Activated CD4-positive, alpha-beta T cell treated with anti-CD3 and anti-CD28 coated beads, Interleukin-2, amount 10 ng/mL, durations not matched to agents 7 days and 5 days (primary cell): ENCODE measurements at places on chromosomes 3 and 15.

DNA sequence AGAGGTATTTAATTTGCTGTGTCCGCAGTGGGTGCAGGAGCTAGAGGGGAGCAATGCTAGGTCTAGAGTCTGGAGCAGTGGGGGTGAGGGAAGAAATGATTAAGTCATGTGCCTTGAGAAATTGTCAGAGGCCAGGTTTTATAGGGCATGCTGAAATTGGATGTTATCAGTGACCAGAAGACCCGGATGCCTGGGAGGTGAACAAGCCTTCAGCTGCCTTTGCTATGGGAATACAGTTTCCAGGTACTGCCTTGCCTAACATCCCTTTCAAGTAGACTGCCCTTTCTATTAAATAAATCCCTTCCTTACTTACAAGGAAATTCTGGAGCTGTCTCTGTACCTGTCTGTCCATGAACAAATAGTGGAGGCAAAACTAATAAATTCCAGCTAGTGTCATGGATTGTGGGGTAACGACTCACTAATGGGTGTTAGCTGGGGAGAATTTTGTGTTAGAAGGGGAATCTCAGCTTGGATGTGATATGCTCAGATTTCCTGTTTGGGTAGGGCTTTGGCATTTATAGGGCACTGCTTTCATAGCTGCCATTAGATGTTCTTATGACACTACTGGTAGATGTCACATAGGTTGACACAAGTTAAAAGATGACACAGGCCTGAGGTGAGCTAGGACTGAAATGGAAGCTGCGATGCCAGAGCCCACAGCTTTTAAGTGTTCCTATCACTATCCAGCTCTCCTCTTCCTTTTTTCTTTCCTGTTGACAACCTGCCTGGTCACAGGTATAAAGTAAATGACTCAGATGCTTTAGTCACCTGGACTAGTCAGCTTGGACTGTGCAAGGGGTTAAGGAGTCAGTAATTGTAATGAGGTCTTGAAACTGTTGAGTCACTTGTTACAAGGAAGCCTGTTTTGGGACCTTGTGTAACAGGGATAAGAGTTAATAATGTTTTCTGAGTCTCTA is 21.3 kb downstream of the CHD2 start:
- DNase-seq = no peak

GRCh38 chr3:26558257-26558656 is 64.3 kb upstream of the LRRC3B start:
- DNase-seq = no peak

DNA sequence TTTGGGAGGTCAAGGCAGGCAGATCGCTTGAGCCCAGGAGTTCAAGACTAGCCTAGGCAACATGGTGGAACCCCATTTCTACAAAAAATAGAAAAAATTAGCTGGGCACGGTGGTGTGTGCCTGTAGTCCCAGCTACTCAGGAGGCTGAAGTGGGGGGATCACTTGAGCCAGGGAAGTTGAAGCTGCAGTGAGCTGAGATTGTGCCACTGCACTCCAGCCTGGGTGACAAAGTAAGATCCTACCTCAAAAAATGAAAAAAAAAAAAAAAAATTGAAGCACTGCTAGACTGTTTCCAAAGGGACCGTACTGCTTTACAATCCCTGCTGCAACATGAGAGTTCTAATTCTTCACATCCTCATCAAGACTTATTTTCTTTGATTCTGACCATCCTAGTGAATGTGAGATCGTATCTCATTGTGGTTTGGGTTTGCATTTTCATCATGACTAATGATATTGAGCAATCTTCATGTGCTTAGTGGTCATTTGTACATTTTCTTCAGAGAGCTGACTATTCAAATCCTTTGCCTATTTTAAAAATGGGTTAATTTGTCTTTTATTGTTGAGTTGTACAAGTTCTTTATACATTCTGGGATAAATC is 10.8 kb downstream of the CMTM8 start:
- no peak for DNase-seq

GRCh38 chr3:140708815-140709214 is 31.0 kb downstream of the TRIM42 start:
- no peak for DNase-seq

DNA sequence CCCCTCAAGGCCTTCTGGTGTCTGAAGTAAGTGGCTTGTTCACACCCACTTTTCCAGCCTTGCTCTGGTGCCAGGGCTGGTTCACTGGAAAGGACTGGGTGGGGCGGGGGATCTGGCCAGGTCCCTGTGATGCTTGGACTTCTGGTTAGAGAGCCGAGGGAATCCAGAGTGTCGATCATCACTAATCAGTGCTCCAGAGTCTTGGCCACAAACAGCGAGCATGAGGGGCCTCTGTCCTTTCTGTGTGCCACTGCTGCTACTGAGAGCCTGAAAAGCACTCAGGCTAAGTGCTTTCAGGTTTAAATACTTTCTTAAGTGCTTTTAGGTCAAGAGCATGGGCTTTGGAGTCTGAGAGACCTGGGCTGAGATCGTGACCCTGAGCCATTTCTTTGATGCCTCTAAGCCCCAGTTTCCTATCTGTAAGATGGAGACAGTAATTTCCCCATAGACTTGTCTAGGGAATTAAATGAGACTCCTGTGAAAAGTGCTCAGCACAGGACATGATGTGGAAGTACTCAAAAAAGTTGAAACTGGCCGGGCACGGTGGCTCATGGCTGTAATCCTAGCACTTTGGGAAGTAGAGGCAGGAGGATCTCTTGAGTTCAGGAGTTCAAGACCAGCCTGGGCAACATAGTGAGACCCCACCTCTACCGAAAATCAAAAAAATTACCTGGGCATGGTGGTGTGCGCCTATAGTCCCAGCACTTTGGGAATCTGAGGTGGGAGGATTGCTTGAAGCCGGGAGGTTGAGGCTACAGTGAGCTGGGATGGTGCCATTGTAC is 53.8 kb upstream of the SEC22A start:
- no peak for DNase-seq

- DNase-seq = no peak
These were observed 27.9 kb downstream of the FBXO45 start for GRCh38 chr3:196596355-196596754.

DNA sequence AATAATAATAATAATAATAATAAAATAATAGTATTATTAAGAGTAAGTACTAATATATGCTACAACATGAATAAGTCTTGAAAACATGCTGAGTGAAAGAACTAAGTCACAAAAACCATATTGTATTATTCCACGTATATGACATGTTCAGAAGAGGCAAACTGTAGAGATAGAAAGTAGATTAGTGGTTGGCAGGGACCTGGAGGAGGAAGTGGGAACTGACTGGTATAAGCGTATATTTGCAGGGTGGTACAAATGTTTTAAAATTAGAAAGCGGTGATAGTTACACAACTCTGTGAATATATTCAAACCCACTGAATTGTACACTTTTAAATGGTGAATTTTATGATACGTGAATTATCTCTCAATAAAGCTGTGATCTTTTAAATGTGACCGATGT is 32.8 kb downstream of the LRRK1 start:
- DNase-seq = no peak

GRCh38 chr15:85920956-85921355 is 126.2 kb upstream of the KLHL25 start:
- DNase-seq = no peak

- no peak for DNase-seq
These were observed 50.0 kb downstream of the ZIC4 start for GRCh38 chr3:147356145-147356908.

- no peak for DNase-seq
These were observed 56.8 kb upstream of the CHD2 start for GRCh38 chr15:92843326-92843725.

DNA sequence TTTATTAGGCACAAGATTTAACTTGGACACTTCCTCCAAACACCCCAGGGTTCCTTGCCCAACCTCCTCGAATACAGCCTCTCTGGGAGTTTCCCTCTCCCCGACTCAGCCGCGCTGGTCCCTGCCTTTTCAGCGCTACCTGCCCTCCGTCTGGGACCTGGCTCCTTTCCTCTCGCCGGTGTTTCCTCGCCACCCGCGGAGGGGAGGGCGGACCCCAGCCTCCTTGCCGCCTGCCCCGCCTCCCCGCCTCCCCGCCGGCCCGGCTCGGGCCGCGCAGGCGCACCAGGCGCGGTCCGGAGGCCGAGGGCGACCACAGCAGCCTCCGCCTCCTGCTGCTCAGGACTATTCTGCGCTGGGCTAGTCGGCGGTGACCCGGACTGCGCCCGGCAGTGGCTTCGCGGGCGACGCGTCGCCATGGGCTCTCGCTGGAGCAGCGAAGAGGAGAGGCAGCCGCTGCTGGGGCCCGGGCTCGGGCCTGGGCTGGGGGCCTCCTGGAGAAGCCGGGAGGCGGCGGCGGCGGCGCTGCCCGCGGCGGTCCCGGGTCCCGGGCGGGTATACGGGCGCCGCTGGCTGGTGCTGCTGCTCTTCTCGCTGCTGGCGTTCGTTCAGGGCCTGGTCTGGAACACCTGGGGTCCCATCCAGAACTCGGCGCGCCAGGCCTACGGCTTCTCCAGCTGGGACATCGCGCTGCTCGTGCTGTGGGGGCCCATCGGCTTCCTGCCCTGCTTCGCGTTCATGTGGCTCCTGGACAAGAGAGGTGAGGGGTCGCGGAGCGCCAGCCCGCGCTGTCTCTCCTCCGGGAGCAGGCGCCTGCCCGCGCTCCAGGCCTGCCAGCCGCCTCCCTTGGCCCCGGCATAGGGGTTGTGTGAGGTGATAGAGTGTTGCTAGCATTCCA is at the start of gene SLC49A4:
TSS of gene SLC49A4 (plus strand) at position 291 of the 895 bp plus-strand sequence. CDS start at position 415, 124 bp downstream.
- peak; percentile 63 for DNase-seq

GRCh38 chr3:151197981-151198767 is 4.8 kb downstream of the GPR171 start:
- DNase-seq = no peak

DNA sequence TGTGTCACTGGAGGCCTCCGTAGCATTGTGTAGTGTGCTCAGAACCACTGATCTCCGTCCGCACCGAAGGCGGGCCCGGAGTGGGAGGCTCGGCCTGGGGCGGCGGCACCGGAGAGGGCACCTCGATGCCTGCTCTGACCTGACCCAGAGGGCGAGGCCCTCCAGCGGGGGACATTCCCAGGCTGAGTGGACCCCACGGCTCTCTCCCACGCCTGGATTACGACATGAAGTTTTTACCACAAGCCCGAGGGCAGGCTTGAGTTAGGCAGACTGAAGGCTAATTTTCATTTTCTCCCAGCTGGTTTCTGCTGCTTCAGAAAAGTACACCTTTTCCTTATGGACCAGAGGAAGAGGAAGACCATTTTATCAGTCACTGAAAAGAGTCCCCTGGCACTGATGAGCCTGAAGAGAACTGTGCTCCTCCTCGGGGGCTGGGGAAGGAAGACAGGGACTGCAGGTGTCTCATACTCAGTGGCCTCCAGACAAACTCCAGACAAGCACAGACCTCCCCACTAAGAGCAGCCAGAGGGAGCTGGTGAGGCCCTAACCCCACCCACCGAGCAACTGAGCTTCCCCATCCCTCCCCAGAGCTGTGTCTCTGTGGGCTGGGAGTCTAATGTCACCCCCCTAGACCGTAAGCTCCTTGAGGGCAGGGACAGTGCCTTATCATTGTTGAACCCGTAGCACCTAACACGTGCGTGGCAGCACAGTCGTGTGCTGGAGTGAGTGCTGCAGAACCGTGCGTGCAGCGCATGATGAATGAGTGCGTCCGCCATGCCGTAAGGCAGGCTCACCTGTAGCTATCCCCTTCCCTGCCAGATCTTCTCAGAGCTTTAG is 74.5 kb upstream of the BLM start:
- DNase-seq = no peak

DNA sequence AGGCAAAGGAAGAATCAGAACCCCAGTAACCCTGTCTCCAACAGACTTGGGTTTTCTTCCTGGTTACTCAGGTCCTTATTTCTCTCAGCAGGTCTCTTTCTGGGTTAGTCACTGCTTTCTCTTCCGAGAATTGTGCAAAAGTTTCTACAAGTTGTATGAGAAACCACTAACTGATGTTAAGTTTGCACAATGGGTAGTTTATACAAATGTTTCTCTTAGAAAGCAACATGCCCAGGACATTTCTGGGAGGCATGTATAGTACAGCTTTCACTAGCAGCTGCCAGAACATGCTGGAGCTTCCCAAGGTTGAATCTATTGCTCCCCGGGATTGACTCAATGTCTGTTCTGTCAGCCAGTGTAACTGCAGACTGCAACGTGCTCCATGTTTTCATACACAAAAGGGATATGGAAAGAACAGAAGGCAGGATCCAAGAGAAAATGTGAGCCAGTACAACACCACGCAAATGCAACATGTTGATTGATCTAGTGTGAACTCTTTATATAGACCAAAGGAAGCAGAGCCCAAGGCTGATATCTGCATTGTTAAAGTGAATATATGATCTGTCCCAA is 887.8 kb downstream of the MCTP2 start:
- no peak for DNase-seq

- DNase-seq = no peak
These were observed 45.1 kb upstream of the PLXND1 start for GRCh38 chr3:129651435-129652202.

GRCh38 chr15:97733373-97733772 is 227.1 kb upstream of the ARRDC4 start:
- DNase-seq = no peak

- no peak for DNase-seq
These were observed 18.9 kb downstream of the SST start for GRCh38 chr3:187651282-187651681.

DNA sequence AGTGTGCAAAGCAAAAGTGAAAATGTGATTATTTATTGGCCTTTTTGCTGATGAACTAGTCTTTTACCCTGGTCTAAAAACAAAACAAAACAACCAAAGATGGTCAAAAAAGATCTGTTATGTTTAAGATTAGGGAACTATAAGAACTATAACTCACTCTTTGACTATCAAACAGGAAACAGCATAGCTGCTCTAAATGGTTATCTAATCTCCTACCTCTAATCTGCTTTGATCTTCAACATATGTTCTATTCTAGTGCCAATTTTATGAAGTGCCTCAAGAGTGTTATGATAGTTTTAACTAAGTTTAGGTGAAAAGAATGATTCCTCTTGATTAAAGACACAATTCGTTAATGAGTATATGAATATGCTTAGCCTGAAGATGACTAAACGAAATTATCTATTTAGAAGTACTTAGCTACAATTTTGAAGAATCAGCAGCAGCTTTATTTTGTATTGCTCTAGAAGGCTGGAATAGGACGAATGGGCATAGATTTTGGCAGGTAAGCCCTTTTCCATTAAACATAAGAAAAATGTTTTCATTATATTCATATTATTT is 46.0 kb downstream of the SETD2 start:
- no peak for DNase-seq

- no peak for DNase-seq
These were observed 55.0 kb downstream of the FEZF2 start for GRCh38 chr3:62318365-62318751.

GRCh38 chr3:3556078-3556477 is 243.2 kb upstream of the LRRN1 start:
- no peak for DNase-seq

DNA sequence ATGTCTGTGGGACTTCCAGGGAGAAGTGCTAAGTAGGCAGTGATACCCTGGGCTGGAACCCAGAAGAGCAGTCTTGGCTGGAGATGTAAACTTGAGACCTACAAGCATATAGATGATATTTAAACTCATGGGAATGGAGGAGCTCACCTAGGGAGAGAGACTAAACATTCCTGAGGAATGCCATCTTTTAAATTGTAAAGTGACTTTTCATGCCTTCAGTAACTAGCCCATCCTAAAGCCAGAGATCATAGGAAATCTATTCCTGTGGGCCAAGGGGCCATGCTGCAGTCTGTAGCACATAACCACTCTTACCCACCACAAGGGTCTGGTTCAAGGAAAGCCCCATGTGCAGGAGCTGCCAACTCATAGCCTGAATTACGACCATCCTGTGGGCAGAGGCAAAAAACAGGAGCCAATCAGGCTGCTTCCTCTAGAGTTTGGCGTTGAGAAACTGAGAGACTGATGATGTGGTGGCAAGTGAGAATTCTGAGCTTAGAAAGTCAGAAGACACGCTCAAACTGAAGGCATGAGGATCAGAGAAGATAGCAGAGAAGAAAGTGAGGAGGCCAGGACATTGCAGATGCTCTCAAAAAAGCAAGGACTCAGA is 37.5 kb downstream of the CTDSPL start:
- no peak for DNase-seq
